GM23338 (cell line): ENCODE measurements at places on chromosomes 7 and 10. TPM values are rescaled to one million over a fixed set of nuclear protein-coding genes. Genes with fewer than 3 reads are reported as not detected.
A peak's percentile ranks its signal among the peaks of the same experiment; 100 is the strongest.

ZNF365 gene
- polyA plus RNA-seq: 0.19 and 0.42 TPM in 2 replicates

TBATA gene
- polyA plus RNA-seq: not detected in 2 replicates

LDB3 gene
- 0.16 and 0.42 TPM in 2 replicates for polyA plus RNA-seq

CHN2 gene
- polyA plus RNA-seq: 6.1 and 9.2 TPM in 2 replicates

ABCC2 gene
- polyA plus RNA-seq: 1.3 and 2.4 TPM in 2 replicates

PNLIPRP1 gene
- polyA plus RNA-seq: 0.21 TPM in 1 of 2 replicates, not detected in the other

PNLIPRP3 gene
- polyA plus RNA-seq: not detected in 2 replicates

CEP55 gene
- polyA plus RNA-seq: 12.4 and 13.2 TPM in 2 replicates

IKZF1 gene
- 0.45 and 0.57 TPM in 2 replicates for polyA plus RNA-seq

GRCh38 chr7:16581286-16581685 is 54.7 kb downstream of the LRRC72 start:
- DNase-seq: no peak

DNA sequence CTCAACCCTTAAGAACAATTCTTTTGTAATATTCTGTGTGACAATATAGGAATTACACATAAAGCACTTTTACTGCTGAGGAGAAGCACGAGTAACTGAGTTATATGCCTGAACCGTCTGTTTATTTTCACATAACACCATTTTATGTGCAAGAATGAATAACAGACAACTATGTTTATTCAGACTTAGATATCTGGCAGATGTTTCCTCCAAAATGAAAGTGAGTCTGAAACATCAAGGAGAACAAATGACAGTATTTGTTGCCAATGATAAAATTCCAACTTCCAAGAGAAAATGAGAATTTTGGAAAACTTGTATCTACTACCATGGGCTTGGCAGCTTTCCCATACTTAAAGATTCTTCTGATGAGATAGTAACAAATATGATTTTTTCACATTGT is 51.4 kb downstream of the DNMBP start:
- DNase-seq: no peak

- no peak for DNase-seq
Measured at GRCh38 chr7:41579961-41580935, 122.6 kb downstream of the INHBA start.

- peak; percentile 60 for DNase-seq
Measured at GRCh38 chr7:20777377-20778062, 9.2 kb downstream of the SP8 start.

- DNase-seq: no peak
Measured at GRCh38 chr10:93827056-93827804, 66.5 kb upstream of the SLC35G1 start.

DNA sequence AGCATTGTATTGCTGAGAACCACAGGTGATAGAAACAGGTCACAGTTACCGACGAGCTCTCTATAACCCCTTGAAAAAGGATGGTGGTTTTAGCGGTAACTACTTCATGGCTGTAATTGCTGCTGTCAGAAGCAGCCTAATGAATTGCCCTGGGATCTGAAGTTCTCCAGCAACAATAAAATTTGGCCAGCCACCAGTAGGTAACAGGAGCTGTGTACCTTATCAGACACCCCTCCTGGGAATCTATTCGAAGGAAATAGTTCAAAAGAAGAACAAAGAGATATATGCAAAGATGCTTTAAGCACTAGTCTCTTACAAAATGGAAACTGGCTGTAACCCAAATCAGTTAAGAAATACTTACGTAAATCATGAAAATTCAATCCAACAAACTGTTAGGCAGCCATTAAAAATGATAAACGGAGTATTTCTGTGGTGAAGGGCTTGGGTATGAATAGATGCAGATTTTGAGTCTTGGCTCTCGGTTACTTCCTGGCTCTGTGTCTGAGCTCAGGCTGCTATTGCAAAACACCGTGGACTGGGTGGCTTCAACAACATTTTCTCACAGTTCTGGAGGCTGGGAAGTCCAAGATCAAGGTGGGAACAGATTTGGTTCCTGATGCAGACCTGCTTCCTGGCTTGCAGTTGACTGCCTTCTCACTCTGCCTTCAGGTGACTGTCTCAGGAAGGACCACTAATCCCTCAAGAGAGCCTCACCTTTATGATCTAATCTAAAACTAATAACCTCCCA is 1.6 kb downstream of the MSRB2 start:
- DNase-seq: no peak

- DNase-seq: no peak
Measured at GRCh38 chr10:15759265-15759664, 39.5 kb upstream of the ITGA8 start.

- peak; percentile 90 for DNase-seq
Measured at GRCh38 chr10:2476812-2477553, 590.4 kb upstream of the PFKP start.

- no peak for DNase-seq
Measured at GRCh38 chr7:30912021-30912730, 523 bp downstream of the AQP1 start.
